ENCODE measurements at places on chromosomes 1 and 21.

GRCh38 chr1:246146804-246147523 lies 360.1 kb downstream of the SMYD3 start:
- DNase-seq = no peak

GRCh38 chr1:167937709-167938010 lies 788 bp upstream of the MPC2 start:
- no peak for DNase-seq

- DNase-seq = no peak
These were observed 119.2 kb downstream of the PBX1 start for GRCh38 chr1:164678136-164678700.

- DNase-seq = no peak
These were observed 31.2 kb downstream of the NKAIN1 start for GRCh38 chr1:31208361-31208945.

DNA sequence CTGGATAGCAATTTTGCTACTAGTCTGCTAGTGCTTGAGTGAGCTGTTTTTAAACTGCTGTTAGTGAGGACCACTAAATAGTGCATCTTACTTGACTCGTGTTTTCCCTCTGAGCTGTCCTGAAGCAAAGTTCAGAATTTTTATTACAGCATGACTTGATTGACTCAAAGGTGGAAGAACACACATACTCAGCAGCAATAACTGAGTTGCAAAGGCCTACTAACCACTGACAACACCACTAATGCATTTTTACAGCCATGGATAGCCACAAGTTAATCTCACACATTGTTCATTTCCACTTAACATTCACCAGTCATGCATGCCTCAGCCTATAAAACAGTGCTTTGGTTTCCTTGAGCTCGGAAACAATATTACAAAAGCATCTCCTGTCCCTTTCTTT lies 148.7 kb downstream of the RUNX1 start:
- DNase-seq = no peak

- peak; percentile 76 for DNase-seq
These were observed 17.7 kb downstream of the PTPRC start for GRCh38 chr1:198656500-198656932.

- no peak for DNase-seq
These were observed 30.7 kb upstream of the STMN1 start for GRCh38 chr1:25936947-25937346.

DNA sequence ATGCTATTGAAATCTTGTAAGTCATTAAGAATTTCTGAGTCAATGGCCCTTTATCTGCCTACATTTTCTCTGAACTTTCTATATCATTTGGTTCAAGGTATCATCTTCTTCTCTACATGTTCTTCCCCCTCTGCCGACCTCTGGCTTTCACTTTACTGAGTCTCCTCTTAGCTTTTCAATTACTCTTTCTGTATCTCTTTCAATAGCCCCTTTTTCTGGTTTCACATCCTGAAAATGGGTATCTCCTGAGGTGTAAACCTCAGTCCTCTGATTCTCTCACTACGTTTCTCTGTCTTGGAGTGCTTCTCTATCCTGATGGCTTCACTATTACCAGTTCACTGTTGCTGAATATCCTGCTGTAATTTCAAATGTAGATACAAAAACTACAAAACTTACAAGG lies 98.9 kb downstream of the LYST start:
- no peak for DNase-seq

- DNase-seq = no peak
These were observed 49.3 kb upstream of the PSEN2 start for GRCh38 chr1:226820941-226821718.

GRCh38 chr1:234727018-234727940 lies 117.3 kb upstream of the IRF2BP2 start:
- no peak for DNase-seq

- DNase-seq = no peak
These were observed 120.0 kb downstream of the SETD4 start for GRCh38 chr21:35940074-35940927.

GRCh38 chr21:39444421-39445180 lies 977 bp downstream of the LCA5L start:
- no peak for DNase-seq

- no peak for DNase-seq
These were observed 8.8 kb upstream of the FABP3 start for GRCh38 chr1:31381394-31382294.

GRCh38 chr21:22743085-22743484 lies 1744.9 kb downstream of the NCAM2 start:
- no peak for DNase-seq

GRCh38 chr1:209890641-209891330 lies 47.2 kb upstream of the SYT14 start:
- no peak for DNase-seq

DNA sequence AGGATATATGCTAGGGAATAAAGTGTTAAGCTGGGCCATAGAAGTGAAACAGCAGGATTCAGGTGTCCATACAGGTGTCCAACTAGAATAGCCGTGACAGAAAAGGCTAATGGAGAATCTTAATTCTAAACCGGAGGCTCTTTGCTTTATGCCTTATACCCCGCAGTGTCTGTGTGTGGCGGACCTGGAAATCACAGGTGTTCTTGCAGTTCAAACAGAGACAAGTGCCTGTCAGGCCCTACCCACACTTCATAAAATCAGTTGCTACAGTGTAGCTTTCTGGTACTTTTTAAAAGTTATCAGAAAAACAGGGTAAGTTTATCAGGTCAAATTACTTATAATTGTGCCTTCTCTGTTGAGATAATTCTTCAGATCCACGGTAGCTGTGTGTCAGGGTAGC lies 293.9 kb downstream of the LRRC7 start:
- DNase-seq = no peak

DNA sequence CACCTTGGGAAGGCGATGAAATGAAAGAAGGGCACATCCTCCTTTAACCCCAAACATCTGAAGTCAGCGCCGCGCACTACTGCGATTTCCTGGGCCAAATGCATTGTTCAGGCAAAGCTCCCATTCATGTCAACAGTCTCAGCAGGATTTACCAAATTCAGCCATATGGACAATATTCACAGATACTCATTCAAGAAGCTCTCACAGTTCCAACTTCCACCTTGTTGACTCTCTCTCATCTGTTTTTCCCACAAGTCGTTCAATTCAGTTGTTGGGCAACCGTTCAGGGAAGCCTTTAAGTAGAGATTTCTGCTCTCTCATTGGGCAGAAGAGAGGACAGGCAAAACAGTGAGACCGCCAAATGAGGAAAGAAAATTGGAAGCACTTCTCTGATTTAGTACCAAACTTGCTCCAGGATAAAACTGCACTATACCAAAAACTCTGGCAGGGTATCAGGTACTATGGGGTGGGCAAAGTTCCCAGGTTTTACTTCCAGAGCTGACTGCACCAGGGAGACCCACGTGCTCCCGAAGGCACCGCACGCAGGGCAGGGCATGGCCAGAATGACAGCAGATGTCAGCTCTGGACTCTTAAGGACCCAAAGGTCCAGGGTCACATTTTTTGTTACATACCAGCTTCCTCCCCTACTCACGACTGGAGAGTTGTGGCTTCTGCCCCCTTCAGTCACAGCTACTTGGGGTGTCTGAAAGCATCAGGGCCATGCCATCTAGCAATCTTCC lies 668.8 kb downstream of the KIF26B start:
- DNase-seq = no peak

- DNase-seq = peak; percentile 78
These were observed 86.3 kb downstream of the VWA5B1 start for GRCh38 chr1:20376880-20377494.

DNA sequence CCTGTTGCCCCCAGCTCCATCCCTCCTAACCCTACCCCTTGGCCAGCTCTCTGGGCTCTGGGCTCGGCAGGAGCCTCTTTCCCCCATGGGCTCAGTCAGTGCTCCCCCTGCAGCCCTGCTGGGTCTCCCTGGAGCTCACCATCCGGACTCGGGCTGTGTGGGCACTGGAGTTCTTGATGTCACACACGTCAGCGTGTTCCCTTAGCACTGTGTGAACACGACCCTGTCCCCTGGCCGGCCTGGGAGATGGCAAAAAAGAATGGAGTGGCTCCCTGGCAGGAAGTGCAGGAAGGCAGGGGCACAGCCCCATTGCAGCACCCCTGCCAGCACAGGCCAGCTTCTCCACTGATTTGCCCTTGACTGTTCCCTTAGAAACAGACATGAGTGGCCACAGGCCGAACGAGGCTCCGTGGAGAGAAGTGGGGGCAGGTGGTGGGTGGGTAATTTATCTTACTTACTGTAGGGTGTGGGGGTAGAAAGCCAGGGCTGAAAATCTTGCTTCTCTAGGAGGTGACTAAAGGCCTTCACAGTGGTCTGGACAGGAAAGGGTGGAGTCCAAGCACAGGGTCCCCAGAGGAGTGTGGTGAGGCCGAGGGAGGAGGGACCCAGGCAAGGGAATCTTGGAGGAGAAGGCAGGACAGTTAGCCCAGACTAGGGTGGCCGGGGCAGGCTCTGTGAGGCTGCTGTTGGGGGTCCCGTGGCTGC lies 381.7 kb upstream of the VAMP3 start:
- DNase-seq = no peak

- no peak for DNase-seq
These were observed 67.0 kb downstream of the TGFB2 start for GRCh38 chr1:218412171-218412570.

DNA sequence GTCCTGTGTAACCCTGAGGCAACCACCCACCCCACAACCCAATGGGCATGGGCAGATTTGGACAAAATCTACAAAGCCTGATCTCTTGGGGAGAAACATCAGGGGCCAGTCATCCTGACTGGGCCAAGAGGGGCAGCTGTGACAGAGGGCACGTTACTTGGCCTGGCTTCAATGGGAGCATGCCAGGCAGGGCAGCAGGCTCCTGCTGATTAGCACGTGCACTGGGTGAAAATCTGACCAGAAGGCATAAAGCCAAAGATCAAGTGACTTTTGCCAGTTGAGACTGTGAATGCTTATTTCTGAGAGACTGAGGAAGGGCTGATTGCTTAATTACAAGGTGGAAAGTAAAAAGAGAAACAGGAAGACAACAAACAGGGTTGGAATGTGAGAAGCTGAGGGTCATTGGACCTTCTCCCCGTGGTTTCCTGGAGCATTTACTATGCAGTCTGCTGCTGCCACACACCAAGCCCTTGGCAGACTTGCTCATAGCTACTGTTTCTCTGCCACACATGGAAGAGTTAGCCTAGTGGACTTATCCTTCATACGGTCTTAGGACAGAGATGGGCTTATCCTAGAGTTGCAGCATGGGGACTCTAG lies 39.8 kb upstream of the TNR start:
- no peak for DNase-seq

DNA sequence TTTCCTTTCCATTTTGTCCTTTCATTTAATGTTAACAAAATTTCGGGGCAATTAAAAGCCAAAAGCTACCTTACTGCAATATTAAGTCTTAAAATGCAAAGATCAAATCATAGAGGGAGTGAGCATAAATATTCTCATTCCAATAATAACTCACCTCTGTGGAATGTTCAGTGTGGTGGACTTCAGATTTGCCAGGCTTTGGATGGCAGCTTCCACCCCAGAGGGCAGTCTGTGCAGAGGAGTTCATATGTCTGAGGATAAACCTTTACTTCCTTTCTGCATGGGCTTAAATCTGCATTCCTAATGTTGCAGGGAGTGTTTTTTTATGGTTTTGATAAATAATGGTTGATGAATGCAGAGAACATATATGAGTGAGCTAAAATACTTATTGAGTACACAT lies 16.3 kb downstream of the KIAA0040 start:
- DNase-seq = no peak

GRCh38 chr1:246281639-246282038 lies 225.4 kb downstream of the SMYD3 start:
- no peak for DNase-seq

DNA sequence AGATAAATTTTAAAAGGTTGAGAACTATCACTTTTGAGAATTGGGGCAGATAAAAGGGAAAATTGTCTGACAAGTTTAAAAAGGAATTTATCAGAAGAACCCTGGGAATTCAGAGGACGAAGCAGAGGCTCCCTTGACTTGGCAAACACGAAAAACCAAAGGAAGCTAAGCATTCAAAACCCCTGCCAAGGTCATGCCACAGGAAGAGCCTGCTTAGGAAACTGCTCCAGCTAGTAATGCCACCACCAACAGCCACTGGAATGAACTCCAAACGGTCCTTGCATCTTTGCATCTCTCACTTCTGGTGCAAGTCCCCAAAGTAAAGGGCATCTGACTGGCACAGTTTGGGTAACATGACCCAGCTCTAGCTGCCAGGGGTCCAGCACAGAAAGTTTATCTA lies 7.2 kb downstream of the GPBP1L1 start:
- DNase-seq = no peak

DNA sequence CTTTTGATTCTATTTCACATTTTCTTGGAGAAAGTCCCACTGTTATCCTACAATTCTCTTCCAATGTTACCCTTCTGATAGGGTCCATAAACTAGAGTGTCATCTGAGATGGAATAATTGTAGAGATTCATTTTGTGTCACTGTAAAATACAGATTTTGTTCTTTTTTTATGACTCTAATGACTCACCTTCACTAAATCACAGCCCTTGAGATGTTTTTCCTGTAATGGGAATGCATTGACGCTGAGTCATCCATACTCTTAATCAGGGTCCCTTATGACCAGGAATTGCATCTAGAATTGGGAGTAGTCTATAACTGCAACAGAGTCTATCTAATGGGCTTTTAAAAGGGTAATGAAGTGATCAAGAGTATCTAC lies 315.5 kb downstream of the TGFB2 start:
- no peak for DNase-seq

DNA sequence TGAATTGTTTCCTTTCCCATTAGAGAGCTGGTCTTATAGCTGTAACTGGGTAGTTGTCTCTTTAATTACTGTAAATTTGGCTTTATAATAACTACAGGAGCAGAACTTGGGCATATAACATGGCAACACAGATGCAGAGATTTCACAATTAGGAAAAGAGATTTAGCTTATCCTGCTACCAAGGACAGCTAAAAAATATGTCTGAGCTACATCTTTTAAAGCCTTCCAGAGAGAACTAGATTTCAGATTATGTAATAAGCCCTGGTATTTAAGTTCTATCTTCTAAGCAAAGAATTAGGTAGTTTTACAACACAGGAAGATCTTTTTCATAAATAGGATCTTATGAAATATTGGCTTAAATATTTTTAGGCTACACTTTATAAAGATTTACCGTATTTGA lies 313.8 kb downstream of the S1PR1 start:
- DNase-seq = no peak

- DNase-seq = no peak
These were observed 7.2 kb downstream of the FAAH start for GRCh38 chr1:46401154-46401913.

GRCh38 chr21:42677339-42678321 lies 24.2 kb downstream of the PDE9A start:
- DNase-seq = no peak
